ENCODE measurements at places on chromosomes 1 and 21. TPM values are rescaled to one million over a fixed set of nuclear protein-coding genes. Genes with fewer than 3 reads are reported as not detected.

GRCh38 chr1:59539961-59540681 is 243.2 kb downstream of the FGGY start:
- DNase-seq: no peak

GRCh38 chr1:51756290-51756689 is 122.2 kb downstream of the NRDC start:
- DNase-seq: no peak

Gene SLC9C2
- not detected for total RNA-seq

DNA sequence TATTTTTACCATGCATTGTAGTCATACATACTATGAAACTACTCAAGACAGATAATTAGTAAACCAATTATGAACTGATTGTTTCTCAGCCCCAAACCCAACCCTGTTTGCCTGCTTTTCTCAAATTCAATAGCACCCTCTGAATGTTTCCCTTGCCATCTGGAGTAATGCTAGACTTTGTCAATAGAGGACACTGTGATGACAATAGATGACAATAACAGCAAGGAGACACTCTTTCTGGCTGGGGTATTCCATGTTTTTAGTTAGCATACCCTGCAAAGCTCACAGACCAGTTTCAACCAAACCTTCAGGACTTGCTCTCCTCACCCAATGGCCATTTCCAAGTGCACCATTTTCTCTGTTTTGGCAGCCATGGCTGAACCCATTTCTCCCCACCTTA is 108.5 kb upstream of the LRRC7 start:
- no peak for DNase-seq

GRCh38 chr1:9437961-9438430 is 101.3 kb upstream of the SLC25A33 start:
- no peak for DNase-seq

- no peak for DNase-seq
Measured at GRCh38 chr1:21956720-21957552, 19.8 kb upstream of the HSPG2 start.

Gene LCE6A
- not detected for total RNA-seq

GRCh38 chr1:228838717-228839500 is 103.6 kb downstream of the RHOU start:
- no peak for DNase-seq

DNA sequence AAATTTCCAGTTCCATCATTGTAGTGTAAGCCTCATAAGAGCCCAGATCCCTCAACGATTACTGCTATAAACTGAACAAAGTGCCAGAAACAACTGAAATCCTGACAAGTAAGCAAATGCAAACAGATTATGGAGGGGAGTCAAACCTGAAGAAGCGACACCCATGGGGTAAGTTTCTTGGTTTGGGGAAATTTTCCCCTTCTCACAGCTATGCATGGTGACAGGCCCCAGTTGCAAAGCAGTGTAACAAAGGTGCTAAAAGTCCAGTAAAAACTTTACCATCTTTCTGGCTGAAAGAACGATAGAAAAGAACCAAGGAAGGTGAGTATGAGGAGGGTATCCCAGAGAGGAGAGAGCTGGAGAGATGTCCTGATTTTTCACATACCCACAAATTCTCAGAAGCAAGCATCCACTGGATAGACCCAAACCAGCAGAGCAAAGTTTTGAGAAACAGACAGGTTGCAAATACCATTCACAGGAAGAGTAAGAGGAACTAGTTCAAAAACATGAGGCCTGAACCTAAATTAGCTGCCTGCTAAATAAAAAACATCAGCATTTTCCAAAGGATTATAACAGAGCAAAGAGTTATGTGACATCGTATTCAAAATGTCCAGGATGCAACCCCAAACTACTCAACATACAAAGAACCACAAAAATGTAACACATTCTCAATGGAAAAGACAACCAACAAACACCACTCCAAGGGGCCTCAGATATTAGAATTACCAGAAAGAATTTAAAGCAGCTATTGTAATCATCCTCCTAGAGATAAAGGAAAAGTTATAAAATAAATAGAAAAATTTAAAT is 14.5 kb downstream of the SCYL3 start:
- DNase-seq: no peak

DNA sequence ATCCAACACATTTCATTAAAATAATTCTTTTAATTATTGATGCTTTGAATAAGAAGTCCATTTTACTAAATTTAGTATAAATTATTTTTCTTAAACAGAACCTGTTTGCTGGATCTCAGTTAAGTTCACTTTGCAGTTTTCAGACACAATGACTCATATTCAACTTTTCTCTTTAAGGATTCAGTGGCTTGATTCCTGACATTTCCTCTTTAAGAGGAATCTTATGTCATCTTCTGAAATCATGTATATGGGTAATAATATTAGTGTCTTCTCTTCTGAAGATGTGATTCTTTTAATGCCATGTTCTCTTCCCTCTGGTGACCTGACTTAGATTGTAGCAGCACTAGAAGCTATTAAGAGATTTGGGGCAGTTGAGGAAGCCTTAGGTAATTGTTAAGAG is 12.6 kb downstream of the CREG1 start:
- DNase-seq: no peak

Gene VWA5B1
- not detected for total RNA-seq

- peak; percentile 49 for DNase-seq
Measured at GRCh38 chr21:46098303-46099141, 610 bp downstream of the COL6A2 start.

- no peak for DNase-seq
Measured at GRCh38 chr1:163924041-163924440, 602.3 kb downstream of the NUF2 start.

DNA sequence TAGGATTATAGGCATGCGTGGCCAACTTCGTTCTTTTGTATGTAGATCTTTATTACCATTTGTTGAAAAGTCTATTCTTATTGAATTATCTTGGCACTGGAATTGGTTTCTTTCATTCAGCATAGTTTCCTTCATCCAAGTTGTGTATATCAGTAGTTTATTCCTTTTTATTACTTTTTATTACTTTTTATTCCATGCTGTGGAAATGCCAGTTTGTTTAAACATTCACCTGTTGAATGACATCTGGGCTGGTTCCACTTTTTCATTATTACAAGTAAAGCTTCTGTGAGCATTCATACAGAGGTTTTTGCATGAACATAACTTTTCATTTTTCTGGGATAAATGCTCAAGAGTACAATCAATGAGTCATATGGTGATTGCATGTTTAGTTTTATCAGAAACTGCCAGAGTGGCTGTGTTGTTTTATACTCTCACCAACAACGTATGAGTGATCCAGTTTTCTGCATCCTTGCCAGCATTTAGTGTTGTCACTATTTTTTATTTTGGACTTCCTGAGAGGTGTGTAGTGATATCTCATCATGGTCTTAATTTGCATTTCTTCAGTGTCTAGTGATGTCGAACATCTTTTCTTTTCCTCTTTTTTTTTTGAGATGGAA is 28.6 kb downstream of the PTPRU start:
- DNase-seq: no peak

DNA sequence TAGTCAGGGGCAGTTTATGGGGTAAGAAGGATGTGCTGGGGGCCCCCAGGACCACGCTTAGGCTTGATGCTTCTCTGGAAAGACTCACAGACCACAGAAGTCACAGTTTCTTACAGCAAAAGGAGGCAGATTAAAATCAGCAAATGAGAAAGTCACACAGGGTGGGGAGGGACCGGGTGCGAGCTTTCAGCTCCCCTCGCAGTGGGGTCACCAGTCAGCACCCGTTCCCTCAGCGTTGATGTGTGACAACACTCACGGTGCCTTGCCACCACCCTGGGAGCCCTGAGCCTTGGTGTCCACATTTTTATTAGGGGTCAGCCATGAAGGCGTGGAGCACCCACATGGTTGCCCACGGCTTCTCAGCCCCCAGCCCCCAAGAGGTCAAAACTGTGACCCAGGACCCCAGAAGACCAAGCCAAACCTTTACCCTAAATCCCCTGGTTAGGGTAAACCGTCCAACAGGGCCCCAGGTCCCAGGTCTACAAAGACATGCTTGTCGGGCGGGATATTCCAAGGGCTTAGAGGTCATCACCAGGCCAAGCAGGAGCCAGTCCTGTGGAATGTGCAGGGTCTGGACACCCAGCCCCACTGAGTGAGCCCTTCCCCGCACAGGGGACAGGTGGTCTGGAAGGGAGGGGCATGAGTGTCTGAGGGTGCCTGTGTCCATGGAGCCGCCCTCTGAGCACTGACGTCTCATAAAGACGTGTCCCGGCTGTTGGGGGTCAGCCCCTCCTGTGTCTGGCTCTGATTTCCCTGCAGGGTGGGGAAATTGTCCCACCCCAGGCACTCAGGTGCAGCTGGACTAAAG is 64.5 kb upstream of the ABCG1 start:
- no peak for DNase-seq

DNA sequence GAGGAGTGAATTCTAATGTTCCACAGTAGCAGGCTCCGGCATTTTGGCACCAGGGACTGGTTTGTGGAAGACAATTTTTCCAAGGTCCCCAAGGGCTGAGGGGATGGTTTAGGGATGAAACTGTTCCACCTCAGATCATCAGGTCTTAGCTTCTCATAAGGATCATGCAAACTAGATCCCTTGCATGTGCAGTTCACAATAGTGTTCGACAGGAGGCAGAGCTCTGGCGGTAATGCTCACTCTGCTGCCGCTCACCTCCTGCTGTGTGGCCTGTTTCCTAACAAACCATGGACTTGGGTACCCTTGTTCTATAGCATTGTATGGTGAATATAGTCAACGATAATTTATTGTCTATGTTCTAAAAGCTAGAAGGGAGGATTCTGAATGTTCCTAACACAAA is 16.6 kb downstream of the CRNN start:
- DNase-seq: no peak

Gene HSD3B2
- total RNA-seq: not detected

GRCh38 chr1:71561729-71562128 is 480.9 kb upstream of the ZRANB2 start:
- DNase-seq: no peak

GRCh38 chr1:245062741-245063305 is 92.0 kb upstream of the KIF26B start:
- no peak for DNase-seq

- peak; percentile 36 for DNase-seq
Measured at GRCh38 chr1:57369889-57370288, 54.0 kb downstream of the DAB1 start.

GRCh38 chr1:222242492-222242891 is 305.4 kb downstream of the HHIPL2 start:
- no peak for DNase-seq

DNA sequence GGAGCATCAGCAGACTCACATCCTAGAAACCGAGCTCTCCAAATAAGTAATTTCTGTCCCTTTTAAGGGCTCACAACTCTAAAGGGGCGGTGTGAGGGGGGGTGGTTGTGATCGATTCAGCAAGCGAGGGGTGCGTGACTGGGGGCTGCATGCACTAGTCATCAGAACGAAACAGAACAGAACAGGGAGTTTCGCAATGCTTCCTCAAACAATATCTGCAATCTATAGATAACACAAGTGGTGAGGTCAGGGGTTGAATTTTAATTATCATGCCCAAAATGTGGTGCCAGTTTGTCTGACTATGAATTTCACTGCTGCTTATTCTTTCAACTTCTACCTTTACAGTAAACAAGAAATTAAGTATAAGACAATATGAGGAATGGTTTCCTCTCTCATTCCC is 1003.0 kb upstream of the NCAM2 start:
- DNase-seq: no peak

DNA sequence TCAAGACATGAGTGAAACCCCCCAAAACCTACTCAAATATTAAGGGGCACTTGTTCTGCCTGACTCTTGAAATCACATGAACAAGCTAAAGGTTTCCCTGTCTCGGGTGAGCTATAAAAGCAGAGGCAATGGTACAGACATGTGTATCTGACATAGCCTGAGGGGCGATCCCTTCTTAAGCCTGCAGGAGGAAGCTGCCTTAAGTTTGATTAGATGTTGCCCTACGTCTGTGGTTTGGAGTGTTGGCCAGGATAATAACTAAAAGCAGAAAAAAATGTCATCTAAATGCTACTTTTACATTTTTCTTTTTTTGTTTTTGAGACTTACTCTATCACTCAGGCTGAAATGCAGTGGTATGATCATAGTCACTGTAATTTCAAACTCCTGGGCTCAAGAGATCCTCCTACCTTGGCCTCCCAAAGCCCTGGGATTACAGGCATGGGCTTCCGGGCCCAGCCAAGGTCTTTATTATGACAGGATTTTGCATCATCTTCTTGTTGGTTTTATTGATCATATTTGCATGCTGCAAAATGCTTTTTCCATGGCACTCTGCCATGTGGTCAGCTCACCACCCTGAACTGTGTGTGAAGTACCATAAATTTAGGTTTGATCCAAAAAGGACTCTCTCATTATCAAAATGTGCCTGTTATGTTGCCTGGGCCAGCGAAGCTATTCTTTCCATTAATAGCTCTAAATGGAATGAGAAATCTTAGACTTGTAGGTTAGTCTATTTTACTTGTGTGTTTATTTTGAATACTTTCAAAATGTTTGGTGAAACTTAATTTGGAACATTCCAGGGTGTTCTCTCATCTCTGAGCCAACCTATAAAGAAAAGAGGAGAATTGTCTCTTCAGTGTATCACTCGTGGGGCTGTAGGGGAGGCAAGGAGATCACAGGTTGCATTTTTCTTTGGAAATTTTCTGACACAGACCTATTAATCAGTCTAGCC is 15.0 kb upstream of the HMGN1 start:
- no peak for DNase-seq

All from H9 (cell line).